ENCODE measurements at places on chromosomes 3 and 15. TPM values are rescaled to one million over a fixed set of nuclear protein-coding genes. Genes with fewer than 3 reads are reported as not detected.

Gene CD86
- 1.5 TPM for total RNA-seq

Gene LNP1
- total RNA-seq: 1.4 TPM

Gene PRR20G
- total RNA-seq: not detected

Gene SLCO2A1
- total RNA-seq: not detected

Gene DNAH12
- not detected for total RNA-seq

Gene ZNF662
- 1.7 TPM for total RNA-seq

DNA sequence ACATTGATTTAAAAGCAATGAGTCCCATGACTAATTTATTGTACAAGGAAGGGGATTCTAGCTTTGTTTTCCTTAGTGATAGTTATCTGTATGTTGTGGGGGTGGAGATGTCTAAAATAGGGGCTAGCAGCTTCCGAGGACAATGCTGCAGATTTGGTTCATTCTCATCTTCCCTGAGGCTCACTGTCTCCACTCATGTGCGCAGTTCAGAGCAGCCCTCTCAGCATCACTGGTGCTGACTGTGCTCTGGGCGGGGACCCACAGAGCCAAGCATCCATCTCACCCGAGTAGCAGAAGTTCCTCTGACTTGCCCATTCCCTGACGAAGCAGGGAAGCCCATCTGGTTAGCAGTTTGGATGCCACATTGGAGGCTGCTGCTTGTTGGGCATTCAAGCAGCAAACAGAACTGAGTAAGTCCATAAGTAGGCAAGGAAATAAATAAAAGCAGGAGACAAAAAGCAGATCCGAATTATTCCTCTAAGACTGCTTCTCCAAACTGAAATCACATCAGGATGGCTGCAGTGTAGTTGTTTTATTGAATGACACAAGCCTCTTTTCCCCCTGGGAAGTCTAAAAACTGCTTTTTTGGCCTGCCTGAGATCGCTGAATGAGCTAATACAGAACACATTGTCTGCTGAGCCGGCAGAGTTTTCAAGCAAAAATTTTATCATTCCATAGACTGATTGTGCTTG is 27.5 kb downstream of the RARB start:
- DNase-seq: no peak

GRCh38 chr15:55907797-55908196 is 85.6 kb downstream of the NEDD4 start:
- DNase-seq: no peak

GRCh38 chr3:95319921-95320494 is 1257.1 kb downstream of the NSUN3 start:
- DNase-seq: no peak

- DNase-seq: no peak
These were observed 775.8 kb upstream of the ARPP21 start for GRCh38 chr3:34863485-34863884.

- no peak for DNase-seq
These were observed 6.1 kb upstream of the CMTM6 start for GRCh38 chr3:32508711-32509110.
